Neural crest cell (in vitro differentiated cells): ENCODE measurements at places on chromosomes 7 and 10.

- peak overlapping the region; percentile 91 for H3K4me3 ChIP-seq
- no peak for DNase-seq
- H3K4me1 ChIP-seq, result peaks cover 47% of the 10 kb centered on the region
- H3K27ac ChIP-seq, result peak overlapping the region; percentile 14
- no peaks in the 10 kb centered on the region for H3K27me3 ChIP-seq
These were observed 2.4 kb downstream of the HECTD2 start for GRCh38 chr10:91412354-91413087.

DNA sequence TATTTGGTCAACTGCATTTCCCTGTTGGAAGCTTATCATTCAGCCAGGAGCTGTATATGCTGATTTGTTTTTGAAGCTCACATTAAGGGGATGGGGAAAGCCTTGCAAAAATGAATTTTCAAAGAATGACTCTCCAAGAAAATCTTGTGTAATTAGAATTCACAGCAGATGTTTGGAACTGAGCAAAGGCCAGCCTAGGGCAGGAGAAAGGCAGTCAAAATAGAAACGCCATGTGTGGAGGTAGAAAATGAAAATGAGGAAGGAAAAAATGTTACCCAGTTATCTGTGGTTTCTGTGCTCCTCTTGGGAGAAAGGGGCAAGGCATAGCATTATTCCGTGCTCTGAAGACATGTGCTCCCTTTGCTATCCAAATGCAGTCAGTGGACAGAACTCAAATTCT lies 93.5 kb downstream of the NRP1 start:
- no peak overlapping the region for H3K4me3 ChIP-seq
- H3K27ac ChIP-seq, result no peak overlapping the region
- H3K4me1 ChIP-seq, result peaks cover 16% of the 10 kb centered on the region
- H3K36me3 ChIP-seq, result no peaks in the 10 kb centered on the region
- no peak for DNase-seq
- H3K27me3 ChIP-seq, result no peaks in the 10 kb centered on the region

DNA sequence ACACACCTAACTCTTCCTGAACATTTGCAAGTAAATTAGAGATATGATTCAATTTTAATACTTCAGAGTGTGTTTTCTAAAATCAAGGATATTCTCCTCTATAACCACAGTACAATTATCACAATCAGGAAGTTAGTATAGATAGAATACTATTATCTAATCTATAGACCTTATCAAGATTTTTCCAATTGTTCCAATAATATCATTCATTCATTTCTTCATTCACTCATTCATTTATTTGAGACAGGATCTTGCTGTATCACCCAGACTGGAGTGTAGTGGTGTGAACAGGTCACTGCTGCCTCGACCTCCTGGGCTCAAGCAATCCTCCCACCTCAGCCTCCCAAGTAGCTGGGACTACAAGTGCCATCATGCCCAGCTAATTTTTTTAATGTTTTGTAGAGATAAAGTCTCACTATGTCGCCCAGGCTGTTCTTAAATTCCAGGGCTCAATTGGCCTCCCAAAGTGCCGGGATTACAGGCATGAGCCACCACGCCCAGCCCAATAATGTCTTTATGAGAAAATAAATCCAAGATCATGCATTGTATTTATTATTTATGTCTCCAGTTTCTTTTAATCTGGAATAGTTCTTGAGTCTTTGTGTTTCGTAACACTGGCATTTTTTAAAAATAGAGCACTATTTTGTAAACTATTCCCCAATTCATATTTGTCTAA lies 10.6 kb upstream of the MRPS16 start:
- no peak overlapping the region for H3K27ac ChIP-seq
- peaks cover 13% of the 10 kb centered on the region for H3K27me3 ChIP-seq
- no peaks in the 10 kb centered on the region for H3K4me1 ChIP-seq
- no peak for DNase-seq
- peaks cover 2% of the 10 kb centered on the region for H3K36me3 ChIP-seq

- peak; percentile 19 for DNase-seq
- peak overlapping the region; percentile 94 for H3K4me3 ChIP-seq
- H3K27ac ChIP-seq, result peak overlapping the region; percentile 94
- H3K4me1 ChIP-seq, result peaks cover 37% of the 10 kb centered on the region
- H3K27me3 ChIP-seq, result peaks cover 3% of the 10 kb centered on the region
These were observed 787 bp downstream of the MAGI2 start for GRCh38 chr7:79452495-79453265.

GRCh38 chr7:77188731-77189437 lies 10.7 kb downstream of the FGL2 start:
- H3K27me3 ChIP-seq, result no peaks in the 10 kb centered on the region
- H3K36me3 ChIP-seq, result no peaks in the 10 kb centered on the region
- no peak overlapping the region for H3K27ac ChIP-seq
- no peaks in the 10 kb centered on the region for H3K4me1 ChIP-seq

DNA sequence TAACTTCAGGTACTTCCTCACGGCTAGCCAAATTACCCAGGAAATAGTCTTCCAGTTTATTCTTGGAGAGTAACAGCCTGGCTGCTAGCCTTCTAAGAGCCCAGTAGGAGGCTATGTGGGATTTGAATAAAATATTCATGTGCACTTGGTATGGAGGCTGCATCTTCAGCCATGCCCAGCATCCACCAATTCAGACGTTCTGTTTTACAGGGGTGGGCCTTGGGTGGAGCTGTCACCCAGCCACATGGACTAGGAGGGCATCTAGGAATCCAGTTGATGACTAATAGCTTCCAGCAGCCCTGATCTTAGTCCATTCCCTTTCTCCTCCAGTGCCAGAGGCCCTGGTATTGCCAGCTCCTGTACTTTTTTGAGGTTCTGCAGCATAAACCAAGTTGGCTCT lies 66.3 kb upstream of the ZRANB1 start:
- H3K4me1 ChIP-seq, result no peaks in the 10 kb centered on the region
- no peaks in the 10 kb centered on the region for H3K27me3 ChIP-seq
- no peak overlapping the region for H3K4me3 ChIP-seq
- H3K27ac ChIP-seq, result no peak overlapping the region
- no peak for DNase-seq

- peaks cover 6% of the 10 kb centered on the region for H3K4me1 ChIP-seq
- H3K36me3 ChIP-seq, result no peaks in the 10 kb centered on the region
- H3K27ac ChIP-seq, result no peak overlapping the region
- H3K4me3 ChIP-seq, result no peak overlapping the region
- no peak for DNase-seq
- H3K27me3 ChIP-seq, result peaks cover 49% of the 10 kb centered on the region
These were observed 119.5 kb downstream of the APBB1IP start for GRCh38 chr10:26557641-26558014.

GRCh38 chr10:5679606-5680005 lies 5.0 kb upstream of the TASOR2 start:
- H3K36me3 ChIP-seq, result peaks cover 6% of the 10 kb centered on the region
- DNase-seq, result no peak
- H3K4me3 ChIP-seq, result no peak overlapping the region
- H3K27ac ChIP-seq, result no peak overlapping the region
- peaks cover 6% of the 10 kb centered on the region for H3K4me1 ChIP-seq
- peaks cover 55% of the 10 kb centered on the region for H3K27me3 ChIP-seq

GRCh38 chr10:73590881-73591799 lies at the start of gene USP54:
TSS of gene USP54 (minus strand) at chr10:73591342. CDS start at chr10:73575658, 15,684 bp downstream.
- H3K4me1 ChIP-seq, result peaks cover 41% of the 10 kb centered on the region
- H3K27ac ChIP-seq, result peak within 1 kb of the TSS; percentile 98
- H3K36me3 ChIP-seq, result peaks cover 2% of the 10 kb centered on the region

DNA sequence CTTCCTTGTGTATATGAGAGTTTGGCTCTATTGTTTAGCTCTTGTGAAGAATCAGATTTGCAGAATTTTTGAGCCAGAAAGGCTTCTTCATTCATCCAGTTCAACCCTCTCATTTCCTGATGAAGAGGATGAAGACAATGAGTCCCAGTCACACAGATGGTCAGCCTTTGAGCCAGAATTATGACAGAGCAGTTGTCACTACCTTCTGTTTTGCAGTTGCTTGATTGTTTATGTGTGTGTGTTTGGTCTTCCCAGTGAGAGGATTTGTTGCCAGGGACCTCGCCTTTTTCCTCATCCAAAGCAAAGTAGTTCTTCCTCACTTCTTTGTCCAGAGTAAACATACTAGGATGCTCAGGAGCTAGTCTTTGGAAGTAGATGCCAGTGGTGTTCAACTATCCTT lies 15.6 kb downstream of the MDFIC start:
- H3K4me1 ChIP-seq, result peaks cover 6% of the 10 kb centered on the region
- H3K27ac ChIP-seq, result no peak overlapping the region
- H3K27me3 ChIP-seq, result no peaks in the 10 kb centered on the region
- no peak for DNase-seq

DNA sequence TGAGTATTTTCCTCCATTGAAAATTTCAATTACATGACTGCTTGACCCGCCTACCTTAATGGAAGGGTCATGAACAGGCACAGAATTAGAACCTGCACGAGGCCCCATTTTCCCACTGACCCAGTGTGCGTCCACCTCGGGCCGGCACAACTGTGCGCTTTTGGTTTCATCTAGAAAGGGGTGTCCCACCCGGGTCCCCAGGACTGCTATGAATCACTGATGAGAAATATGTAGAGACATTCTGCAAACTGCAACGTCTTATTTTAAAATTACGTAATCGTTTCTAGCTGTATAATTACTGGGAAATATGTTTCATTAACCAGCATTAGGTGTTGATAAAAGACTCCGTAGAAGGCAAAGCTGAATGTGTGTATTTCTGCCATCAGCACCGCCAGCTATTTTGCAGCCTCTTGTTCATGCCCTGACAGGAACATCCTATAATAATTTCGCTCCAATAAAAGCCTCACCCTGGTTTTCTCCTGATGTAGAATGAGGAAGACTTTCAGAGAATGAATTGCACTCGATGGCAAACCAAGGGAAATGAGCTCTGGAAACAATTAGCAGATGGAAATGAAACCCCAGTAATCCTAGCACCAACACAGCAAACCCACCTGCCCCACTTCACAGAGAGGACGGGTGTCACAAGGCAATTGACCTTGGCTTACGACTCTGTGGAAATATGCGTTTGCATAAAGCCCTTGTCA lies 562.1 kb downstream of the DNAJB6 start:
- H3K27ac ChIP-seq, result no peak overlapping the region
- no peaks in the 10 kb centered on the region for H3K27me3 ChIP-seq
- H3K36me3 ChIP-seq, result no peaks in the 10 kb centered on the region
- H3K4me3 ChIP-seq, result no peak overlapping the region

GRCh38 chr7:107453388-107453787 lies 16.5 kb upstream of the GPR22 start:
- no peak for DNase-seq
- peaks cover 7% of the 10 kb centered on the region for H3K36me3 ChIP-seq
- no peak overlapping the region for H3K4me3 ChIP-seq
- no peaks in the 10 kb centered on the region for H3K4me1 ChIP-seq
- no peak overlapping the region for H3K27ac ChIP-seq

GRCh38 chr7:48611993-48612392 lies 312.4 kb upstream of the CDC14C start:
- no peaks in the 10 kb centered on the region for H3K27me3 ChIP-seq
- no peaks in the 10 kb centered on the region for H3K4me1 ChIP-seq
- DNase-seq, result no peak
- no peak overlapping the region for H3K4me3 ChIP-seq

GRCh38 chr7:94439893-94440381 lies 45.2 kb downstream of the COL1A2 start:
- no peaks in the 10 kb centered on the region for H3K36me3 ChIP-seq
- H3K27me3 ChIP-seq, result no peaks in the 10 kb centered on the region
- no peak for DNase-seq
- H3K4me3 ChIP-seq, result no peak overlapping the region
- peak overlapping the region; percentile 8 for H3K27ac ChIP-seq
- H3K4me1 ChIP-seq, result peaks cover 27% of the 10 kb centered on the region

DNA sequence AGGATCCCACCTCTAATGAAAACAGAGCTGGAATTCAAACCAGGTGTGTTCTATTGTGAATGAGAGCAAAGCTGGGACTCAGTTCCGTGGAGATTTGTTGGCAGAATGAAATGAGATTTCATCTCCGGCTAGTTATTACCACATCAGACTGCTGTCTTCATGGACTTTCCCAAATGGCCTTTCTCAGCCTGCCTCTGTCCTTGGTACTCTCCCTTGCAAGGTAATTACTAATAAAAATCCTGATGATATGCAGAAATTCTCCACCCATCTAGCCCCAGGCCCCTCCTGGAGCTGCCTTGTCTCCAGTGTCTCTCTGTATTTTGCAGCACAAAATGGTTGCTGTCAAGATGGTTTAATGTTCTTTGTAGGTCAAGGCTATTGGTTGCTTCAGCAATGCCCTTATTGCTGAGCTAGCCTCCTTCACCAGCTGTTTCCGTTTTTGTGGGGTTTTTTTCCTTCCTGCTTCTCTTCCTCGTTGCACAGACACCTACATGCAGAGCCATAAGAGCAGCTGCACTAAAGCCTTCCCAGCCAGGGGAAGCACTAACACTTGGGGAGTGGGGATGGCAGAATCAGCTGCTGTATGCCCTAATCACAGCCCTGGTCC lies 185.0 kb upstream of the GHITM start:
- no peaks in the 10 kb centered on the region for H3K36me3 ChIP-seq
- H3K27me3 ChIP-seq, result peaks cover 74% of the 10 kb centered on the region
- peaks cover 12% of the 10 kb centered on the region for H3K4me1 ChIP-seq
- H3K27ac ChIP-seq, result no peak overlapping the region

- H3K27ac ChIP-seq, result no peak overlapping the region
- H3K36me3 ChIP-seq, result no peaks in the 10 kb centered on the region
- H3K4me1 ChIP-seq, result peaks cover 5% of the 10 kb centered on the region
- no peak for DNase-seq
These were observed 124.5 kb downstream of the POU6F2 start for GRCh38 chr7:39102234-39102633.

- no peaks in the 10 kb centered on the region for H3K36me3 ChIP-seq
- H3K27me3 ChIP-seq, result no peaks in the 10 kb centered on the region
- peaks cover 10% of the 10 kb centered on the region for H3K4me1 ChIP-seq
- DNase-seq, result no peak
- no peak overlapping the region for H3K4me3 ChIP-seq
- no peak overlapping the region for H3K27ac ChIP-seq
These were observed 349.7 kb downstream of the PTEN start for GRCh38 chr10:88213065-88213605.

GRCh38 chr7:28686418-28686800 lies 271.7 kb downstream of the TRIL start:
- no peak overlapping the region for H3K4me3 ChIP-seq
- H3K27me3 ChIP-seq, result no peaks in the 10 kb centered on the region
- peaks cover 8% of the 10 kb centered on the region for H3K4me1 ChIP-seq
- peak; percentile 29 for DNase-seq
- no peaks in the 10 kb centered on the region for H3K36me3 ChIP-seq
- no peak overlapping the region for H3K27ac ChIP-seq

GRCh38 chr10:78432583-78432982 lies 398.9 kb downstream of the RPS24 start:
- H3K36me3 ChIP-seq, result no peaks in the 10 kb centered on the region

- no peak for DNase-seq
- H3K27ac ChIP-seq, result no peak overlapping the region
- H3K4me3 ChIP-seq, result no peak overlapping the region
- no peaks in the 10 kb centered on the region for H3K27me3 ChIP-seq
- no peaks in the 10 kb centered on the region for H3K36me3 ChIP-seq
These were observed 13.7 kb downstream of the CPED1 start for GRCh38 chr7:121002048-121002756.

DNA sequence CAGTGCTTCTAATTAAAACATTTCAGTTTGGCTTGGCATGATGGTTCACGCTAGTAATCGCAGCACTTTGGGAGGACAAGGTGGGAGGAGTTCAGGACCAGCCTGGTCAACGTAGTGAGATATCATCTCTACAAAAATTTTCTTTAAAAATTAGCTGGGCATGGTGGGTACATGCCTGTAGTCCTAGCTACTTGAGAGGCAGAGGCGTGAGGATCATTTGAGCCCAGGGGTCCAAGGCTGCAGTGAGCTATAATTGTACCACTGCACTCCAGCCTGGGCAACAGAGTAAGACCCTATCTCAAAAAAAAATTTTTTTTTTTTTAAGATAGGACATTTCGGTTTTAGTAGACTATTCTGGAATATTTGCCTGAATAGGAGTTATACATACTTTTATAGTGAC lies 12.4 kb downstream of the HBP1 start:
- H3K4me1 ChIP-seq, result no peaks in the 10 kb centered on the region
- H3K27ac ChIP-seq, result no peak overlapping the region
- no peak overlapping the region for H3K4me3 ChIP-seq
- DNase-seq, result no peak
